ENCODE measurements at places on chromosomes 4 and X.

DNA sequence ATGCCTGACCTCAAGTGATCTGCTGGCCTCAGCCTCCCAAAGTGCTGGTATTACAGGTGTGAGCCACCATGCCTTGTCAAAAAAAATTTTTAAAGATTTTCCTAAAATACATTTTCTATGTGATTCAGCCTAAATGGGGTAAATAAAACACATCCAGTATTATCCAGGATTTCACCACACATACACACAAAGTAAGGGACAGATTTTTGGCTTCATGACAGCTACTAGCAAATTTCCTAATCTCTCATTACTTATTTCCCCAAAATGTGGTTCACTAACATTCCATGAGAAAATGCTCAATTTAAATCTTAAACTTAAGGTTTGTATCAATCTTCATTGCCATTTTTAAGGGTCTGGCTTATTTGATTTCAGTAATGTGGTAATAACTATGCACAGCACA is 348.5 kb upstream of the INTU start:
- no peak for DNase-seq

GRCh38 chr4:14841801-14842768 is 160.2 kb upstream of the CPEB2 start:
- no peak for DNase-seq

- no peak for DNase-seq
Measured at GRCh38 chr4:76883147-76883546, 14.8 kb downstream of the SOWAHB start.

- DNase-seq, result no peak
Measured at GRCh38 chr4:130603043-130603442, 1507.1 kb downstream of the C4orf33 start.

- no peak for DNase-seq
Measured at GRCh38 chr4:72971572-72971971, 97.9 kb downstream of the COX18 start.

- no peak for DNase-seq
Measured at GRCh38 chr4:71945791-71946190, 86.0 kb upstream of the NPFFR2 start.
